Fibroblast of skin of scalp (primary cell): ENCODE measurements at places on chromosomes 2 and 18.

DNA sequence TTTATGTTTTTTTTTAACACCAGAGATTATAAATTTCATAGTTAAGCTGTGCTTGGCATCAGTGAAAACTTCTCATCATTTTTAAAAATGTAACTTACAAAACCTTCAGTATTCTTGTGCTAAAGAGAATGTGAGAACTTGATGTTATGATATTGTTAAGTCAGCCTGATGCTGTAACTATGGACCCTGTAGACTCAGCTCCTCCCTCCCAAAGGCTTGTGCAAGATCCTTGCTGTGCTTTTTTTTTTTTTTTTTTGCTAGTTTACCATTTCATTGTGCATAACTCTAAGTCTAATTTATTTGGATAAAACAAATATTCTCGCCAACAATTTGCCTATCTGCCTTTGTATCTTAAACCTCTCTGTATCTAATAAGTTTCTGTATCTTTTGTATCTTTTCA is 12.9 kb upstream of the TFPI start:
- peak; percentile 33 for DNase-seq

DNA sequence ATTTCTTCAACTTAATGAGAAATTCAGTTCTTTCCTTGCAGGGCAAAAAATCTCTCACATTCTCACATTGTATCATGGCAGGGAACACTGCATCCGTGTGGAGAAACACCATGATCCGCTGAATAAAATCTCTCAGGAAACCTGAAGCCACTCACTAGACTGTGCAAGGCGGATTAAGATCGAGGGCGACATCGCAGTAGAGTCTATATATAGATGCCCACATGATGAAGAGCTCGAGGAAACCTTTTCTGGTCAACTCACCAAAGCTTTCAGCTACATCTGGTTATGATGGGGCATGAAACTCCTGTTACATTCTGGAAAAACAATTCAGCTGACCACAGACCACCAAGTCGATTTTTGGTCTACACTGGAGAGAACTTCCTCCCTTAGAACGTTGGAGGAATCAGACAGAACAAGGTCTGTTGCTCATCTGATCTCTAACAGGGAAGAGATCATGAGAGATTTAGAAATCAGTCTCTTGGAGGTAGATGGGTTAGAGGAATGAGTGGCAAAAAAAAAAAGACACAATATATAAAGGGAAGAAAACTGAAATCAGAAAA is 162.9 kb upstream of the ZNF516 start:
- DNase-seq: no peak

GRCh38 chr2:26652361-26653041 is 11.3 kb upstream of the CIB4 start:
- DNase-seq: peak; percentile 12

DNA sequence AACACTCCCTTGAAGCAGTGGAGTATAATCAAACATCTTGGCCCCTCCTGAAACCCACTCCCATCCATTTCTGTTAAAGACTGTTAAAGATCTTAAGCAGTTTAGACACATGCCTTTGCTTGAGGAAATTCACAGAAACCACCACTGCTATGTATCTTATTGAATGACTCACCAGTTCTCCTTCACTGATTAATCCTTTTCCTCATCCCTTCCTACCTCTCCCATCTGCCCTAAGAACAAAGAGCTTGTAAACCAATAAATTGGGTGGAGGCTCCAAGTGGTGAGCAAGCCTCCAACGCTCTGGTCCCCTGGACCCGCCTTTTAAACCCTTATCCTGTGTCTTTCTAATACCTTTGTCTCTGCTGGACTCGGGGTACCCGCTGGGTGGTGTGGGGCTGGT is 746.1 kb downstream of the LRP1B start:
- DNase-seq: peak; percentile 18

GRCh38 chr18:77248873-77249568 is 627 bp upstream of the GALR1 start:
- DNase-seq: no peak

GRCh38 chr2:188720811-188721605 is 253.2 kb upstream of the COL3A1 start:
- DNase-seq: no peak

GRCh38 chr18:8912348-8913326 is 189.9 kb upstream of the NDUFV2 start:
- no peak for DNase-seq

- DNase-seq: no peak
Measured at GRCh38 chr2:69483696-69484095, 46.5 kb upstream of the NFU1 start.

GRCh38 chr2:135817951-135818350 is 19.0 kb downstream of the LCT start:
- DNase-seq: peak; percentile 30

DNA sequence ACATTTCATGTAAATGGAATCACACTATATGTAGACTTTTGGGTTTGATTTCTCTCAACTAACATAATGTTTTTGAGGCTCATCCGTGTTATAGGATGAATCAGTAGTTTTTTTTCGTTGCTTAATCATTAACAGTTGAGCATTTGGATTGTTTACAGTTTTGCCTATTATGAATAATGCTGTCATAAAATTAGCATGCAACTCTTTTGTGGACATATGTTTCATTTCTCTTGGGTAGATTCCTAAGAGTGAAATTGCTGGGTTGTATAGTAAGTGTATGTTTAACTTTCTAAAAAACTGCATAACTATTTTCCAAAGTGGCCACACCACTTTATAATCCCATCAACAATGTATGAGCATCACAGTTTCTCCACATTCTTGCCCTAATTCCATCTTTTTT is 7.7 kb upstream of the RHBDD1 start:
- DNase-seq: peak; percentile 56

DNA sequence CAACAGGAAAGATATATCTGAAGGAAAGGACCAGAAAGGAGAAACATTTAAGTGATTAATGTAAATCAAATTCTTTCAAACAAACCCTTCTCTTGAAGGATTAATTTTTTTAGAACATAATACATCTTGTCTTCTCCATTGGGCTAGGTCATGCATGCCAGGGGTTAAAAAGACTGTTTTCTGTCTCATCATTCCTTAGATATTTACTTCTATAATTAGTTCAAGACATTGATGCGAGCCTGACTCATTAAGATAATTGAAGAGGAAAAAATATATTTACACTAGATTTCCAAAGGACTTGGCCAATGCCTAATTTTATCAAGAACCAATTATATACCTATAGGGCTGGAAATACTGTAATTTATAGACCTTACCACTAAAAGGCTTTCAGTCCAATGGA is 166.6 kb upstream of the SETBP1 start:
- DNase-seq: no peak
